ENCODE measurements at places on chromosomes 7 and 10. TPM values are rescaled to one million over a fixed set of nuclear protein-coding genes. Genes with fewer than 3 reads are reported as not detected.

The KLF14 gene
- total RNA-seq: 1.6 TPM

The PDZD8 gene
- 36.8 TPM for total RNA-seq

The ACBD5 gene
- 10.4 TPM for total RNA-seq

The CHST12 gene
- 4.7 TPM for total RNA-seq

The CFAP70 gene
- total RNA-seq: 11.5 TPM

The MYL10 gene
- not detected for total RNA-seq

The NME8 gene
- not detected for total RNA-seq

The OR2A12 gene
- not detected for total RNA-seq

GRCh38 chr10:69843923-69844322, 42.2 kb downstream of the COL13A1 start:
- H3K36me3 ChIP-seq: no peaks in the 10 kb centered on the region
- H3K4me3 ChIP-seq: no peak overlapping the region
- DNase-seq: no peak
- H3K27me3 ChIP-seq: no peaks in the 10 kb centered on the region

GRCh38 chr10:120479506-120479905, 22.5 kb downstream of the PLPP4 start:
- no peak overlapping the region for H3K27ac ChIP-seq
- H3K36me3 ChIP-seq: no peaks in the 10 kb centered on the region
- H3K27me3 ChIP-seq: peaks cover 3% of the 10 kb centered on the region
- no peaks in the 10 kb centered on the region for H3K4me1 ChIP-seq
- no peak overlapping the region for H3K4me3 ChIP-seq
- DNase-seq: no peak

DNA sequence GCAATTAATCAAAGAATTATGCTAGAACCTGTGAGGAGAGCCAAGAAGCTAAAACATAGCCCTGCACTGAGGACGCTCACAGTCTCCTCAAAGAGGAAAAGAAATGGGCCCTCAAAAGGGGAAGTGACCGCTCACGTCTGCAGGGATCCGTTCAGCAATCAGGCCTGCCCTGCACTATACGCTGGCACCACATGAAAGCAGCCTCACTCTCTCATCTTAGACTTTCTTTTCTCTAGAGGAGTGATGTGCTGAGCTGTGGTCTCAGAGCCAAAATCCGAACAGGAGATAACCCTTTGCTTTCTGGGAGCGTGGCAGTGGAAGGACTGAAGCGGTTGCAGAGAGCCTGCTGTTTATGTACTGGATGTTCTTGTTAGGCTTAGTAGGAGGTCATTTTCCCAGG, 6.3 kb upstream of the IL2RA start:
- H3K4me1 ChIP-seq: no peaks in the 10 kb centered on the region
- no peak overlapping the region for H3K27ac ChIP-seq
- no peaks in the 10 kb centered on the region for H3K36me3 ChIP-seq
- no peak overlapping the region for H3K4me3 ChIP-seq
- peak; percentile 5 for DNase-seq
- H3K27me3 ChIP-seq: no peaks in the 10 kb centered on the region

DNA sequence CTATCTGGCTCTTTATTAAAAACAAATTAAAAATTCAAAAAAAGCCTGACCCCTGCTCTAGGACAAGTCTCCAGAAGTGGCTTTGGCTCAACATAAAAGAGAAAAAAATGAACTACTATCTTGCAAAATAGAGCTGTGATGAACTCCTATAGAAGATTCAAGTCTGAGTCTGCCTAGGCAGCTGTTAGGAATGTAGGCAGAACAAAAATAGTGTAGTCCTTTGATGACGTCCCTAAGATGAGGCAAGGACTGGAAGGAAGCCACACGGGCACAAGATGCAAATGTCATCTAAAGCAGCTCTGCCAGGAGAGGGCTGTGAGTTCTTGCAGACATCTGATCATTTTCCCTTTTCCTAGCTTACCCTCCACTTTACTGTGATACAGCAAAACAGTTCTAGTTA, 20.5 kb downstream of the ASNS start:
- H3K4me3 ChIP-seq: no peak overlapping the region
- H3K4me1 ChIP-seq: no peaks in the 10 kb centered on the region
- H3K27ac ChIP-seq: no peak overlapping the region
- H3K27me3 ChIP-seq: no peaks in the 10 kb centered on the region
- DNase-seq: no peak

DNA sequence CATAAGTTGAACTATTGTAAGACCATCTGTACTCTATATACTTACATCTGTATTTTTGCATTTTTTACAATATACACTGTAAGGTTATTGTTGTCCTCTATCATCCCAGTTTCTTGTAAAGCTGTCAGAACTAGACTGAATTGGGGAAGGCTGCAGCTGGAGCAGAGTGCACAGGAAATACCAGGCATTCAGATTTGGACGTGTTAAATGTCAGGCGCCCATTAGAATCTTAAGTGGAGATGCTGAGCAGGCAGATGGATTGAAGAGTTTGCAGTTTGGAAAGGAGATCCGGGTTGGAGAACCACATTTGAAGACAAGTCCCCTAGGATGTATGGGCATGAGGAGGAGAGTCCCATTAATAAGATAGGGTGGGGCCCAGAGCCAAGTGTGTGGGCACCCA, 40.4 kb downstream of the MTURN start:
- H3K27me3 ChIP-seq: no peaks in the 10 kb centered on the region
- no peak overlapping the region for H3K4me3 ChIP-seq
- H3K36me3 ChIP-seq: no peaks in the 10 kb centered on the region
- no peak overlapping the region for H3K27ac ChIP-seq

DNA sequence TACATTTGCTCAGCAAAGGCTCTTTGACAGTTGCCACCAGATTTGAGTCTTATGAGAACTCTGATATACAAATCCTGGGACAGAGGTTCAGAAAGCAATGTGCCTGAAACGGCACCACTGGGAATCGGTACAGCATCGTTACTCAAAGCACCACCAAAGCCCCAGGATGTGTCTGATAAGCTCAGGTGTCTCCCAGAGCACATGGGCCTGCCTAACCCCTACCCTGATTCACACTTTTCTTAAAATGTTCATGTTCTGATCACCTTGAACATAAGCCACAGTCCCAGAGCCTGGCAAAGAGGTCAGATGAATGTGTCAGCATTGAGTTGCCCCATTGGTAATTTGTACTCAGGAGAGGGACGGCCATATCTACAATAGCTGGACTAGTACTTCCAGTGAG, 545.8 kb upstream of the AUTS2 start:
- no peak overlapping the region for H3K4me3 ChIP-seq
- no peaks in the 10 kb centered on the region for H3K36me3 ChIP-seq
- no peaks in the 10 kb centered on the region for H3K4me1 ChIP-seq
- H3K27me3 ChIP-seq: no peaks in the 10 kb centered on the region
- H3K27ac ChIP-seq: no peak overlapping the region
- no peak for DNase-seq

DNA sequence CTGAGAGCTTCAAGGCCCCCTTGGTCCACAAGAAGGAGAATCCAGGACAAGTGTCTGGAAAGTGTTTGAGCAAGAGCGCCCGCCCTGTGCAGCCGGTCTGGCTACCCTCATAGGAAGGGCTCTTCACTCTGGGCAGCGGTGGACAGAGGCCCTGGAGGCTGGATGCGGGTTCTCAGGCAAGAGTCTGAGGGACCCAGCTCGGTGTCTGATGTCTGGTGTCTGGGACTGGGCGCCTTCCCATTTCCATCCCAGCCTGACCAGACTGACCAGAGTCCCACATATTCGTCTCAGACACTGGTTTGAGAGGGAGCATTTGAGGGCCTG, 59.8 kb downstream of the HK1 start:
- H3K36me3 ChIP-seq: no peaks in the 10 kb centered on the region
- peaks cover 19% of the 10 kb centered on the region for H3K4me1 ChIP-seq
- no peak for DNase-seq
- H3K4me3 ChIP-seq: no peak overlapping the region
- no peak overlapping the region for H3K27ac ChIP-seq

DNA sequence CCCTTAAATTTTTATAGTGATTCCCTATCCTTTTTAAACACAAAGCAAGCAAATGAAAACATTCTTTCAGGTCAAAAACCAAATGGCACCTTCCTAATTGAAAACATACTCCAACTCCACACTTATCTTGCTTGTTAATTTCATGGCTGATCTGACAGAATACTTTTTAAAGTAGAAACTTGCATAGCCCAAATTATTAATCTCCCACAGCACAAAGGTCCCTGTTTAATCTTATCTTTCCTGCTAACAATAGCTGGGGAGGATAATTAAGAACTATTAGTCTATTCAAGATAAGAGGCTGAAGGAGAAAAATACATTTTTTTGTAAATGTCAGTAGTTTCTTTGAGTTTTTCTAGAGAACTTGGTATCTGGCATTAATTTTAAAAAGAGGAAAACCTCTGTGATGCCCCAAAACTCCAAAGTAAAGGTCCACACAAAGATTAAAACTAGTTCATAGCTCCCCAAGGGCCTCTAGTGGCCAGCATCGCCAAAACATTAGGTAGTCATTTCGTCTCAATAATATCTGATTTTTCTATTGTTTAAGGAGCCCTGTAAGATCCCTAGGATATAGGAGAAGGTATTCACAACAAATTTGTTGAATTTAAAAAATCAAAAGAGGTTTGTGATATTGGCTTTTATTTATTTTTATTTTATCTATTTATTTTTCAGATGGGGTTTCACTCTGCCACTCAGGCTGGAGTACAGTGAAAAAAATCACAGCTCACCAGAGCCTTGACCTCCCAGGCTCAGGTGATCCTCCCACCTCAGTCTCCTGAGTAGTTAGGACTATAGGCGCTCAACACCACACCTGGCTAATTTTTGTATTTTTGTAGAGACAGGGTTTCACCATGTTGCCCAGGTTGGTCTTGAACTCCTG, 14.7 kb downstream of the CDNF start:
- no peak overlapping the region for H3K4me3 ChIP-seq
- H3K27me3 ChIP-seq: no peaks in the 10 kb centered on the region
- peaks cover 4% of the 10 kb centered on the region for H3K4me1 ChIP-seq
- no peak overlapping the region for H3K27ac ChIP-seq

DNA sequence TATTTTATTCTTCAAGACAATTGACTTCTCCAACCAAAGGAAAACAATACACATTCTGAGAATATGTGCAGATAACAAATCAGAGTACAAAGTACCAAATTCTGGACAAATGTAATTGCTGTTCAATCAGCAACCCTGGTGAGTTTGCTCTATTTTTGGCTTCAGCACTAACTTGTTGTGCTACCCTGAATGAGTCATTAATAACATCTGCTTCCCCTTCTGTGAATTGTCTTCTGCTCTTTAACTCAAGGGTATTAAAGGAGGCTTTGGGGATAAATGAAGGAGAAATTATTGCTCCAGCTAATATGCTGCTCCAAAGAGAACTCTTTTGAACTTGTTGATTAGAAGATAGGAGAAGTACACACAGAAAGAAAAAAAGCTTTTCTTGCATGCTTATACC, 459.3 kb downstream of the HTR7 start:
- no peaks in the 10 kb centered on the region for H3K4me1 ChIP-seq
- no peaks in the 10 kb centered on the region for H3K27me3 ChIP-seq
- H3K36me3 ChIP-seq: no peaks in the 10 kb centered on the region
- DNase-seq: no peak
- H3K4me3 ChIP-seq: no peak overlapping the region
- H3K27ac ChIP-seq: no peak overlapping the region

DNA sequence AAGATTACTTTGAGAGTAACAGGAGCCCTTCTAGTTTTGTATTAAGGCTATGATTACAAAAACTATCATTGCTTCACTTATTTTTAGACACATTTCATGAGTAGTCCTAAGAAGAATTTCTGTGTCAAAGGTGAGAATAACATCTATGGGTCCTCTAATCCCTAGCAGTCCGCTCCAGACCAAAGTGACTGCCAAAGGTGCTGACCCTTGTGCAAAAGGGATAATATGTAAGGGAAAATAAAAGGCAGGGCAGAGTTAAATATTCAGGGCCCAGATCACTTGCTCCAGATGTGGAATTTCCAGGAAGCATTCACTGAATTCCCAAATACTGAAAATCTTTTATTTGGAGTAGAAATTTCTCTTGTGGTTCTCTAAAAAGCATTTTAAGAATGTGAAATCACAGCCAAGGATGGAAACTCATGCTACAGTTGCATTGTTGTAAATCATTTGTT, 29.3 kb downstream of the RHOBTB1 start:
- H3K36me3 ChIP-seq: no peaks in the 10 kb centered on the region
- no peaks in the 10 kb centered on the region for H3K27me3 ChIP-seq
- H3K4me3 ChIP-seq: no peak overlapping the region
- peak; percentile 30 for DNase-seq

- H3K36me3 ChIP-seq: no peaks in the 10 kb centered on the region
- peak within 1 kb of the TSS; percentile 86 for H3K27ac ChIP-seq
- peaks cover 19% of the 10 kb centered on the region for H3K4me1 ChIP-seq
- no peaks in the 10 kb centered on the region for H3K27me3 ChIP-seq
- H3K4me3 ChIP-seq: peak within 1 kb of the TSS; percentile 51
Observed at GRCh38 chr10:30059209-30060107, at the start of gene JCAD. JCAD (minus strand) TSS chr10:30059586; CDS start chr10:30047812, 11,774 bp downstream.

DNA sequence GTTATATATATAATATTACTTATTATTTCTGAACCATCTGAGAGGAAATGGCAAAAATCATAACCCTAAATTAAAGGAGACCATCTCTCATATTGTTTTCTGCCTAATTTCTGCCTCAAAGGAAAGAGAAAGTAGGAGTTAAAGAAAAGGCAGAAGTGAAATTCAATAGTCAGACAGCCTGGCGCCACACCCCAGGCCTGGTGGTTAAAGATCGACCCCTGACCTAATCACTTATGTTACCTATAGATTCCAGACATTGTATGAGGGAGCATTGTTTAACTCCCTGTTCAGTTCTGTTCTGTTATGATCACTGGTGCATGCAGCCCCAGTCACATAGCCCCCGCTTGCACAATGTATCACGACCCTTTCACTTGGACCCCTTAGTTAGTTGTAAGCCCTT, 24.9 kb upstream of the CHST3 start:
- H3K27ac ChIP-seq: no peak overlapping the region
- H3K36me3 ChIP-seq: no peaks in the 10 kb centered on the region
- H3K4me1 ChIP-seq: no peaks in the 10 kb centered on the region
- no peak for DNase-seq
- H3K4me3 ChIP-seq: no peak overlapping the region

DNA sequence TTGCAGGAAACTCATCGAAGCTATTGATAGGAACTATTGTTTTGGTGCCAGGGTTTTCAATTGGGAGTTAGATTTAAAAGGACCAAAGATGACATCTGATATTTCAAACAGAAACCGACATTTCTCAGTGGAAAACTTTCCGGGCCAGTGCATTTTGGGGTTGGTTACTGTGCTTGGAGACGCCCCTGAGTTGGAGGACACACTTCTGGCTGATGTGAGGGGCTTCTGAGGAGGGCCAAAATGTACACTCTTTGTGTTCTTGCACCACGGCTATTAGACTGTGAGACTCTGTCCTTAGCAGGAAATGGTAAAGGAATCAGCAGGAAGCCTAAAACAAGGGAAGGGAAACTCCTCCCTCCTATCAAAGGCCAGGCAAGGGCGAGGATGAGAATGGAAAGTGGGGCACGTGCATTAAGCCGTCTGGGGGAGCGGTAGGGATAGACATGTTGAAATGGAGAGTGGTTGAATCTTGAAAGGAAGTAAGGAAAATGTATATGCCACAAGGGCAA, 1.8 kb upstream of the SRGN start:
- H3K4me1 ChIP-seq: no peaks in the 10 kb centered on the region
- no peak for DNase-seq
- H3K36me3 ChIP-seq: no peaks in the 10 kb centered on the region

GRCh38 chr7:80632139-80632538, 6.3 kb upstream of the CD36 start:
- no peak overlapping the region for H3K27ac ChIP-seq
- H3K27me3 ChIP-seq: no peaks in the 10 kb centered on the region
- no peak for DNase-seq
- no peak overlapping the region for H3K4me3 ChIP-seq

- no peak overlapping the region for H3K4me3 ChIP-seq
- DNase-seq: no peak
- no peaks in the 10 kb centered on the region for H3K27me3 ChIP-seq
- no peak overlapping the region for H3K27ac ChIP-seq
- H3K36me3 ChIP-seq: no peaks in the 10 kb centered on the region
- H3K4me1 ChIP-seq: no peaks in the 10 kb centered on the region
Observed at GRCh38 chr7:116101704-116102103, 71.1 kb upstream of the TFEC start.

Measured in body of pancreas (tissue), 4 donors.